Progenitor cell of endocrine pancreas (in vitro differentiated cells): ENCODE measurements at places on chromosomes 1 and 21. TPM values are rescaled to one million over a fixed set of nuclear protein-coding genes. Genes with fewer than 3 reads are reported as not detected.
A peak's percentile ranks its signal among the peaks of the same experiment; 100 is the strongest.

The HMCN1 gene
- 3.4 and 5.6 TPM in 2 replicates for total RNA-seq

The SLAMF6 gene
- total RNA-seq: not detected in 2 replicates

The SPRR2E gene
- total RNA-seq: not detected in 2 replicates

The OR2M4 gene
- total RNA-seq: not detected in 2 replicates

The FCRL6 gene
- total RNA-seq: not detected in 2 replicates

DNA sequence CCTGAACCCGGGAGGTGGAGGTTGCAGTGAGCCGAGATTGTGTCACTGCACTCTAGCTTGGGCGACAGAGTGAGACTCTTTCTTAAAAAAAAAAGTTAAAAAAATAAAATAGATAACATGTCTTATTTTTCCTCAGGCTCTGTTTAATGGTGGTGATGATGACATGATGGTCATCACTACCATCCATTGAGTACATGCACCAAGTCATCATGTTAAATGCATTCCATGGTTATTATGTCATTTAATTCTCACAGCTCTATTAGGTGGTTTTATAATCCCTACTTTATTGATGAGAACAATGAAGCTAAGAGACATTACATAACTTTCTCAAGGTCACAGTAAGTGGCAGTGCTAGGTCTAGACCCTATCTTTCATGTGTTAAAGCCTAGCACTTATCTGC is 34.4 kb upstream of the MAB21L3 start:
- no peaks in the 10 kb centered on the region for H3K27me3 ChIP-seq
- H3K36me3 ChIP-seq: peaks cover under 1% of the 10 kb centered on the region
- DNase-seq: no peak
- H3K4me1 ChIP-seq: peaks cover 4% of the 10 kb centered on the region
- no peak overlapping the region for H3K4me3 ChIP-seq

DNA sequence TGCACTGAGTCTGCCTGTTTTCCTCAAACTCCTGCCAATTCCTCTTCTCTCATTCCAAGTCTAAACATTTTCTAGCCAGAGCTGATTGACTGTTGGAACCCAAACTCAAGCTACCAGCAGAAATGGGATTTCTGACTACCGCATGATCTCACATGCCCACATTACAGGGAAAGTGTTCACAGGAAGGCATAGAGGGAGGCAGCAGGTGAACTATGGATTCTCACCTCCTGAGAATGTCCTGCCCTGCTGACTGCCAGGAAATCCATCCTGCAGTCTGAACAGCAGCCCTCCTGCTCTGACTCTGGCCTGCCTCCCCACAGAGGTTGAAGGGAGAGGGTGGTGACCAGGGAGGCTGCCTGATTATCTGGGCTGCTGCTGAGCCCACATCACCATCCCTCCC is 22.5 kb downstream of the IQGAP3 start:
- no peak overlapping the region for H3K27ac ChIP-seq
- DNase-seq: no peak
- H3K4me1 ChIP-seq: no peaks in the 10 kb centered on the region
- peaks cover 9% of the 10 kb centered on the region for H3K36me3 ChIP-seq
- H3K27me3 ChIP-seq: no peaks in the 10 kb centered on the region

GRCh38 chr1:67777016-67777415 is 56.3 kb downstream of the GNG12 start:
- H3K27me3 ChIP-seq: no peaks in the 10 kb centered on the region
- peaks cover 2% of the 10 kb centered on the region for H3K36me3 ChIP-seq
- no peak overlapping the region for H3K4me3 ChIP-seq
- DNase-seq: no peak
- no peaks in the 10 kb centered on the region for H3K4me1 ChIP-seq
- no peak overlapping the region for H3K27ac ChIP-seq

DNA sequence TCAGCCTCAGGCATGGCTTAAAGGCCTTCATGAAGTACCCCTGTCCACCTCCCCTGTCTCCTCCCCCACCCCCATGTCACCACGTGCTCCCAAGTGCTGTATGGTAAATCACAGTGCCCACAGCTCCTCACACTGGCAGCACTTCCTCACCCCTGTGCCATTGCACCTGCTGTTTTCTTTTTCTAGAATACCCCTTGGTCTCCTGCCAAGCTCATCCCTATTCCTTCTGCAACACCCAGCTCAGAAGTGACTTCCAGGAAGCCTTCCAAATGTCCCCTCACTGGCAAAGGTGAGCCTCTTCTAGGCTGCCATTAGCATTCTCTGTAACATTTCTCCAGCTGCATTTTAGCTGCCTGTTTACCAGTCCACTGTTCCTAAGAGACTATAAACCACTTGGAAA is 9.4 kb downstream of the AKNAD1 start:
- H3K27me3 ChIP-seq: peaks cover 18% of the 10 kb centered on the region
- H3K4me1 ChIP-seq: peaks cover 2% of the 10 kb centered on the region
- no peak overlapping the region for H3K4me3 ChIP-seq

DNA sequence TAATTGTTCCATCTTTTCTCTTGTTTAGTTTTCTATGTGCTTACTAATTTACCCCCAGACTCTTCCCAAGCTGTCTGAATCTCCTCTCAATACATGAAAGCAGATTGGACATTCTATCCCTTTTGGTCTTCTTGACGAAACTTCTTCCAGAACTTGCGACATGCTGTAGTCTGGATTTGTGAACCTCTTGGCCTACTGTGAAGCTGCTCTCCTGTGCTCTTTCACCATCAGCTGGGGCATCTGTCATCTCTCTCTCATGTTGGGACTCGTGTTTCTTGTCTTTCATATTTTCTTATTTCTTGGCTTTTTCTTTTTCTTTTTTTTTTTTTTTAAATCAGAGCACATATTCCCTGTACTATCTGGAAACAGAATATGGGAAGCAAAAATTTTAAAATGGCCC is 6.8 kb downstream of the CPT2 start:
- no peak for DNase-seq
- no peak overlapping the region for H3K4me3 ChIP-seq

- DNase-seq: no peak
- no peak overlapping the region for H3K27ac ChIP-seq
- H3K27me3 ChIP-seq: peaks cover 14% of the 10 kb centered on the region
- H3K4me1 ChIP-seq: peaks cover 2% of the 10 kb centered on the region
- no peaks in the 10 kb centered on the region for H3K36me3 ChIP-seq
Measured at GRCh38 chr1:53545663-53546408, 86.6 kb downstream of the DMRTB1 start.

- no peak overlapping the region for H3K27ac ChIP-seq
- H3K4me1 ChIP-seq: peaks cover 10% of the 10 kb centered on the region
- no peaks in the 10 kb centered on the region for H3K27me3 ChIP-seq
- no peak overlapping the region for H3K4me3 ChIP-seq
- H3K36me3 ChIP-seq: peaks cover 8% of the 10 kb centered on the region
- DNase-seq: no peak
Measured at GRCh38 chr1:225545649-225546048, 107.3 kb downstream of the ENAH start.

DNA sequence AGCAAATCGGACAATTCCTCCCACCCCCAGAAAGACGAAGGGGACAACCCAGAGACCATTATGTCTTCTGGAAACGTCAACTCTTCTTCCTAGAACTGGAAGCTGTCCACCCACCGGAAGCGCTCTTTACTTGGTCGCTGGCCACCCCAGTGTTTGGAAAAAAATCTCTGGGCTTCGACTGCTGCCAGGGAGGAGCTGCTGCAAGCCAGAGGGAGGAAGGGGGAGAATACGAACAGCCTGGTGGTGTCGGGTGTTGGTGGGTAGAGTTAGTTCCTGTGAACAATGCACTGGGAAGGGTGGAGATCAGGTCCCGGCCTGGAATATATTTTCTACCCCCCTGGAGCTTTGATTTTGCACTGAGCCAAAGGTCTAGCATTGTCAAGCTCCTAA is 3.2 kb downstream of the S1PR1 start:
- peaks cover 19% of the 10 kb centered on the region for H3K4me1 ChIP-seq
- no peak overlapping the region for H3K27ac ChIP-seq
- no peak overlapping the region for H3K4me3 ChIP-seq
- DNase-seq: no peak
- H3K27me3 ChIP-seq: peaks cover 53% of the 10 kb centered on the region
- no peaks in the 10 kb centered on the region for H3K36me3 ChIP-seq

DNA sequence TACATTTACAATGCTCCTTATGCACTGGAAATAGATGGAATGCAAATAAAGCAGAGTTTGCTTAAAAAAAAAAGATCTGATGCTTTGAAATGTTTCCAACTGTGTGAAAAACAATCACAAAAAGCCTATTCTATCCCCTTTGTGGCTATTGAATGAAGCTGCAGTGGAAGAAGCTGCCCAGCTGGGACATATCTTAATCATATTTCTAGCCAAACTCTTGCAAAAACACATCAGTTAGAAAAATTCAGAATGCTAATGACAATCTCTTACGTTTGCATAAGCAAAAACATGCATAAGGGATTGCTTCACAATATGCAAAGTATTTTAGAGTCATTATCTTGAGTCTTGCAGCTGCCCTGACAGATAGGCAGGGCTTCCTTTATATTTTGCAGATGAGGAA is 526.4 kb upstream of the USP24 start:
- no peaks in the 10 kb centered on the region for H3K36me3 ChIP-seq
- no peak overlapping the region for H3K4me3 ChIP-seq
- no peak overlapping the region for H3K27ac ChIP-seq
- H3K27me3 ChIP-seq: no peaks in the 10 kb centered on the region
- DNase-seq: no peak

- no peak for DNase-seq
- no peaks in the 10 kb centered on the region for H3K36me3 ChIP-seq
- no peak overlapping the region for H3K4me3 ChIP-seq
- H3K27me3 ChIP-seq: no peaks in the 10 kb centered on the region
Measured at GRCh38 chr1:186030453-186030852, 296.3 kb downstream of the HMCN1 start.

DNA sequence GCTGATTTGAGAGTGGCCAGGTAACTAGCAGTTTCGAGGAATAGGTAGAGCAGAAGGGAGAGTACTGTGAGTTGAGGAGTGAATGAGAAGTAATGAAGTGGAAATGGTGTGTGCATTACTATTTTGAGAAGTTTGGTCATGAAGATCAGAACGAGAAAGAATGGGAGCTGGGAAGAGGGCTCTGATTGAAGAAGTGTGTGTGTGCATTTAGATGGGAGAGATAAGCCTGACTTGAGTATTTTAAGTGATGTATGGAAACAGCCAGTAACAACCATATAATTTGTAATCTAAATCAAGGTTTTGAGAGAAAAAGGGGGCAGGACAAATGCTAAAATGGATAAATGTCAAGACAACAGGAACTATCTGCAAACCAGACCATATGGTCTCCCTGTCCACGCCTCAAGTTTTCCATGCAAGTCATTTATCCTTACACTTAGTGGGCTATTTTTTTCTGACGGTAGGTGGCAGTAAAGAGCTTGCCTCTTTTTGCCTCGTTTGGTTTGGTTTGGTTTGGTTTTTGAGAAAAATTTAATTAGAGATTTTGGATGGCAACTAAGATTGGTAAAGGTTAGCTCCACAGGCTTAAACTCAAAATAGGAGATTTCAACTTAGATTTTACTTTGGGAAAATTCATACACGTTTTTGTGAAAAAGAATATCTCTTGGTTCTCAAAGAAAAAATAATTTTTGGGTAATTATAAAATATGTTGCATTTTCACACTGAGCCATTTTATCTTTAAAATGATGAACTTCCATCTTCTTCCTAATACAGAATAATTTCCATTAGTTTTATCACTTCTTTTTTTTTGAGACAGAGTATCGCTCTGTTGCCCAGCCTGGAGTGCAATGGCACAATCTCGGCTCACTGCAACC is 9.5 kb upstream of the B3GALNT2 start:
- no peak overlapping the region for H3K4me3 ChIP-seq
- H3K27ac ChIP-seq: no peak overlapping the region
- peak; percentile 24 for DNase-seq
- H3K4me1 ChIP-seq: peaks cover 2% of the 10 kb centered on the region
- peaks cover 7% of the 10 kb centered on the region for H3K27me3 ChIP-seq
- no peaks in the 10 kb centered on the region for H3K36me3 ChIP-seq

DNA sequence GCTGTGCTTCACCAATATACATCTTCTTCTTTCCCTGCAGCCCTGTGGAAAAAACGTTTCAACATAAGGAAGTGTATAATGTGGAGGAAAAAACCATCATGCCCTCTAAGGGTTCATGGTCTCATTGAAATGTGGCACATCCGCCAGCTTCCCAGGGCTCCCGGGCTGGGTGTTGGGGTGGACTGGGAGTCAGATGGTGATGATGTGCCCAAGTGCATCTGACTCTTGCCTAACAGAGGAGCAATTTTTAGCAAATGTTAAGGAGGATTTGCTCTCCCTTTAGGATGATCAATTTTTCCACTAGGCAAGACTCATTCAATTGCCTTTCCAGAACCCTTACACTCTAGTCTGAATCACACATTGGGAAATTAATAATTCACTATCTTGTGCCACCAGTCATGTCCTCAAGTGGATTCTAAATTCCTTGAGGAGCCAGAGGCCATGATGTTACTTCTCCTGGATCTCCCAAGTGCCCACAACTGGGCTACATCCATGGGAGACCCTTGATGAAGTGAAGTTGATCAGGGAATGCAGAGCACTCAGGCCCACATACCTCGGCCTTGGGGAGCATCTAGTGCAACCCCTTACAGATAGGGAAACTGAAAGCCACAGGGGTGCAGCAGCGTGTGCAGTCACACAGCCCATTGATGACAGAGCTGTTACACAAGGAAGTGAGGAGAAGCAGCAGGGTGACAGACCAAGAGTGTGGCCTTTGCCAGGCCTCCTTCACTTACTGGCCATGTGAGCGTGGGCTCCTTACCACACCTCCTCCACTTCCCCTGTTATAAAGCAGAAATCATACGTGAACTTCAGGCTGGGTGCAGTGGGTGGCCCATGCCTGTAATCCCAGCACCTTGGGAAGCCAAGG is 100.0 kb upstream of the SLC44A3 start:
- H3K36me3 ChIP-seq: peaks cover 23% of the 10 kb centered on the region
- no peak overlapping the region for H3K27ac ChIP-seq
- no peaks in the 10 kb centered on the region for H3K4me1 ChIP-seq
- H3K4me3 ChIP-seq: no peak overlapping the region
- H3K27me3 ChIP-seq: no peaks in the 10 kb centered on the region
